Placental pericyte (primary cell): ENCODE measurements at places on chromosomes 3 and 15. TPM values are rescaled to one million over a fixed set of nuclear protein-coding genes. Genes with fewer than 3 reads are reported as not detected.

CCR8 gene
- not detected in 2 replicates for total RNA-seq

DHX36 gene
- total RNA-seq = 52.5 and 54.3 TPM in 2 replicates

ISY1 gene
- total RNA-seq = 25.8 and 25.9 TPM in 2 replicates

KCNH8 gene
- not detected in 2 replicates for total RNA-seq

TGM4 gene
- not detected in 2 replicates for total RNA-seq

ZDHHC23 gene
- 0.72 and 1.1 TPM in 2 replicates for total RNA-seq

TRIM42 gene
- not detected in 2 replicates for total RNA-seq

C3orf80 gene
- 5.7 and 9.7 TPM in 2 replicates for total RNA-seq

SLC51B gene
- not detected in 2 replicates for total RNA-seq

ITPKA gene
- 3.5 and 7.7 TPM in 2 replicates for total RNA-seq

RBP2 gene
- total RNA-seq = not detected in 2 replicates

EPHB3 gene
- total RNA-seq = 1.1 and 2.6 TPM in 2 replicates

GPR15 gene
- not detected in 2 replicates for total RNA-seq

NAA80 gene
- total RNA-seq = 6.6 and 9.6 TPM in 2 replicates

CCK gene
- not detected in 2 replicates for total RNA-seq

KIF7 gene
- total RNA-seq = 12.7 and 12.9 TPM in 2 replicates

CELSR3 gene
- total RNA-seq = 1.1 and 2.4 TPM in 2 replicates

TMEM43 gene
- total RNA-seq = 109 and 112 TPM in 2 replicates

SKOR1 gene
- 0.22 and 0.29 TPM in 2 replicates for total RNA-seq

TFDP2 gene
- total RNA-seq = 17.1 and 18.2 TPM in 2 replicates

C2CD4B gene
- total RNA-seq = under 0.01 TPM in 1 of 2 replicates, not detected in the other

LRRK1 gene
- total RNA-seq = 9.6 and 13.7 TPM in 2 replicates

LINGO1 gene
- not detected in 2 replicates for total RNA-seq

TTBK2 gene
- 8.0 and 8.1 TPM in 2 replicates for total RNA-seq

GREM1 gene
- 264 and 829 TPM in 2 replicates for total RNA-seq

TMA7 gene
- total RNA-seq = 108 and 139 TPM in 2 replicates

P2RY14 gene
- 0.14 TPM in 1 of 2 replicates, not detected in the other for total RNA-seq

ZBED2 gene
- total RNA-seq = 0.14 TPM in 1 of 2 replicates, not detected in the other

SERPINI2 gene
- not detected in 2 replicates for total RNA-seq

CX3CR1 gene
- not detected in 2 replicates for total RNA-seq

PARP6 gene
- total RNA-seq = 31.5 and 32.0 TPM in 2 replicates

GOLGA8R gene
- 0.66 and 0.86 TPM in 2 replicates for total RNA-seq

SCG3 gene
- total RNA-seq = not detected in 2 replicates

CPEB1 gene
- 3.3 and 5.9 TPM in 2 replicates for total RNA-seq
